Skin of body (tissue), 3 donors: ENCODE measurements at places on chromosomes 7 and 10. TPM values are rescaled to one million over a fixed set of nuclear protein-coding genes. Genes with fewer than 3 reads are reported as not detected.

DNA sequence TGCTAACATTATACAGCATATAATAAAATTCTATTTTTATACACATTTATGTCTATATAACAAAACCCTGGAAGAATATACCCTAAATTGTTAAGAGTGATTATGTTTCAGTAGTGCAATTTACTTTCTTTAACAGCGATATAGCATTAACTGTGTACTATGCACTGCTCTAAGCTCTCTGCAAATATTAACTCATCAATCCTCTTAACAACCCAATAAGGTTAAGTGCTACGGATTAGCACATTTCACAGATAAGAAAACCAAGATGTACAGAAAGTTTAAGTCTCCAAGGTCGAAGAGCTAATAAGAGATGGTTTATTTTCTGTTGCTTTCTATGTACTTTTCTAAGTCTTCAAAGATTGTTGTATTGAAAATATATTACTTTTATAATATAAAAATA is 95.8 kb downstream of the SEMA3C start:
- DNase-seq = no peak

The OR2A1 gene
- total RNA-seq = 0.20 TPM

The NPC1L1 gene
- 0.30 TPM for total RNA-seq

- DNase-seq = no peak
These were observed 119.0 kb upstream of the FAM133B start for GRCh38 chr7:92709150-92709549.

- no peak for DNase-seq
These were observed 487.8 kb downstream of the ZNF33B start for GRCh38 chr10:42150428-42151061.

GRCh38 chr7:22128528-22128920 is 182.8 kb upstream of the CDCA7L start:
- no peak for DNase-seq

GRCh38 chr7:66627881-66628360 is 760 bp upstream of the KCTD7 start:
- no peak for DNase-seq
